Stimulated activated CD4-positive, alpha-beta T cell treated with anti-CD3 and anti-CD28 coated beads, Interleukin-2, amount 100 ng/mL, for 48 hours (primary cell): ENCODE measurements at places on chromosomes 1 and 21.

GRCh38 chr21:42545745-42546144, 32.1 kb downstream of the SLC37A1 start:
- DNase-seq, result no peak

- DNase-seq, result no peak
Measured at GRCh38 chr1:164701189-164701761, 142.3 kb downstream of the PBX1 start.

DNA sequence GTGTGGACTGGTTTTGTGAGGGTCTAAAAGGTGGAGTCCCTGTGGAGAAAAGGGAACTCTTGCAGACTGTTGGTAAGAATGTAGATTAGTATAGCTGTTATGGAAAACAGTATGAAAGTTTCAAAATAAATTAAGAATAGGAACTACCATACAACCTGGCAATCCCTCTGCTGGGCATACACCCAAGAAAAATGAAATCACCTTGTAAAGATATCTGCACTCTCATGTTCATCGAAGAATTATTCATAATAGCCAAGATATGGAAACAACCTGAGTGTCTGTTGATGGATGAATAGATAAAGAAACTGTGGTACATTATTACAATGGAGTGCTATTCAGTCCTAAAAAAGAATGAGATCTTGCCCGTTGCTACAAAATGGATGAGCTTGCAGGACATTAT, 109.6 kb downstream of the TBX19 start:
- no peak for DNase-seq

DNA sequence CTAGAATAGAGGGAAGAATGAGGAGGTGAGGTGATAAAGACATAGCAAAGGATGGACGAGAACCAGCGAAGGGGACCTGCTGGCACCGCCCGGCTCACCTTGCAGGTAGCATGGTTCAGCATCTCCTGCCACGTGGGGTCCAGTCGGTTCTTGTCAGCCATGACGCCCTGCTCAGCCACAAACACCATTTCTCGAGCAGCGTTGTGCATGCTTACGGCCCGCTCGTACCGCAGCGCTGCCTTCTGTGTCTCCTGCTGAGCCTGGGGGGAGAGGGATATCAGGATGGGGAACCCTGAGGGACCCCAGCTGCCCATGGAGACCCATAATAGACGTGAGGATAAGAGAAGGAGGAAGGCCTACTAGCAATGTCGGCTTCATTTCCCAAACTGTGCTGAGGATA, 11.4 kb downstream of the SH3BP5L start:
- DNase-seq, result no peak

DNA sequence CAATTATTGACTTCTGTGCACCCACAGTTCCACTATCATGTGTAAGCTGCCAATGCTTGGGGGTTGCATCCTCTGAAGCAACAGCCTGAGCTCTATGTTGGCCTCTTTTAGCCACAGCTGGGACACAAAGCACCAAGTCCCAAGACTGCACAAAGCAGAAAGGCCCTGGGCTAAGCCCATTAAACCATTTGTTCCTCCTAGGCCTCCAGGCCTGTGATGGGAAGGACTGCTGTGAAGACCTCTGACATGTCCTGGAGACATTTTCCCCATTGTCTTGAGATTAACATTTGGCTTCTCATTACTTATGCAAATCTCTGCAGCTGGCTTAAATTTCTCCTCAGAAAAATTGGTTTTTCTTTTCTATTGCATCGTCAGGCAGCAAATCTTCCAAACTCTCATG, 123.7 kb upstream of the DEPDC1 start:
- no peak for DNase-seq

GRCh38 chr21:14773777-14774345, 227.7 kb upstream of the SAMSN1 start:
- DNase-seq, result peak; percentile 58
